ENCODE measurements at places on chromosomes 13 and 19. TPM values are rescaled to one million over a fixed set of nuclear protein-coding genes. Genes with fewer than 3 reads are reported as not detected.

CLASRP gene
- total RNA-seq: 27.3 TPM

DUXA gene
- not detected for total RNA-seq

ATP4A gene
- total RNA-seq: not detected

IGFL3 gene
- not detected for total RNA-seq

NPAS1 gene
- total RNA-seq: 9.2 TPM

PROZ gene
- not detected for total RNA-seq

FAM124A gene
- total RNA-seq: 1.0 TPM

ZNF324B gene
- total RNA-seq: 7.6 TPM

HDGFL2 gene
- 53.7 TPM for total RNA-seq

SLC6A16 gene
- not detected for total RNA-seq

ZNF681 gene
- total RNA-seq: 0.94 TPM

PEAK3 gene
- total RNA-seq: not detected

F10 gene
- 4.4 TPM for total RNA-seq

Data from cardiac ventricle fibroblast (primary cell).